Activated T-helper 9 cell treated with anti-CD3 and anti-CD28 coated beads, Interleukin-2, amount 50 U/mL, for 16 hours (primary cell): ENCODE measurements at places on chromosomes 4 and X.

DNA sequence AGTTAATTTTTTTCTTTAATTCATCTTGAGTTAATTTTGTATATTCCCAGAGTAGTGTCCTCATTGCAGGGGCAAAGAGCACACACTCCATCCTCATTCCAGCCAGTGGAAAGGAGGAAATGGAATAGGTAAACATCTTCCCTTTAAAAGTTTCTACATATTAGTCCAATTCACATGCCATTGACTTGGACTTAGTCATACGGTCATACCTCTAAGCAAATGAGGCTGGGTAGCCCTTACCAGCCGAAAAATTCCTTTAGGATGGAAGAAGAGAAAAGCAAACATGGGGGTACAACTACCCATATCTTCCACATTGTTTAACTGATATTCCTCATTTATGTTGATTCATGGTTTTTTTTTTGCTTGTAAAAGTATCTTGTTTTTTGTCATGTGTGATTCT lies 37.4 kb upstream of the NDP start:
- no peak for DNase-seq

- no peak for DNase-seq
These were observed 399.8 kb upstream of the MAD2L1 start for GRCh38 chr4:120466429-120466828.

- DNase-seq, result no peak
These were observed 562.9 kb upstream of the MAGEB2 start for GRCh38 chrX:29652484-29652883.

GRCh38 chr4:8688908-8689445 lies 96.4 kb downstream of the CPZ start:
- DNase-seq, result no peak

- DNase-seq, result no peak
These were observed 3.8 kb upstream of the CENPC start for GRCh38 chr4:67549123-67549522.

GRCh38 chr4:121784975-121785374 lies 16.1 kb upstream of the EXOSC9 start:
- no peak for DNase-seq

- DNase-seq, result no peak
These were observed 291.8 kb downstream of the FBXW7 start for GRCh38 chr4:152243896-152244595.

DNA sequence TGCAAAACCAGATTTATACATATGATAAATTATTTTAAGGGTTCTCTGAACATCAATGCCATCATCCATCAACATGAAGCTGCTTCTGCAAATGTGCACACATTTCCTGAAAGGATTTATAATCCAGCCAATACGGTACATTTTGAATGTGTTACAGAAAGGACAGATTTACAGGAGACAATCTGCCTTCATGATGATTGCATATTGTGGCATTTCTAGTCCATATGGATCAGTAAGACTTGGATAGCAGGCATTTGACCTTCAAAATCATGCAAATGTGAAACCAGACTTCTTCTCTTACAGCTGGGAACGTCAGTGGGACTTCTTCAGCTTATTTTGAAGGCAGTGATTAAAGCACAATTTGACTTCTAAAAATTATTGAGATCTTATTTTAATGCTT lies 217.3 kb upstream of the GK2 start:
- no peak for DNase-seq

DNA sequence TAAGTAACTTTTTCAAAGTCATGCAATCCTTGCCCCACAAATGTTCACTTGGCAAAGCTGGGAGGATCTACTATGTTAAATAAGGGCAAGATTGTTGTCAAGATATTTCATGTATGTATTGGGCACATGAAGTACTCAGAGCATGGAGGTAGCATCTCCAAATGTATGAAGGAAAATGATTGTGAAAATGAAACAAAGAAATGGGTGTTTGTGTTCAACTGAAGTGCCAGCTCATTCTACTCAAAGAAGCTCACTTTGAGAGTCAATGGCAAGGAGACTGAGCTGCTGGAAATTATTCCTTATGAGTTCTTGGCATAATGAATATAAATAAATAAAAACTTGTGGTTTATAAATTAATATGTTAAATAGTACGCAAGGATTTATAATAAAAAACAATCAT lies 124.5 kb upstream of the ARSJ start:
- no peak for DNase-seq

DNA sequence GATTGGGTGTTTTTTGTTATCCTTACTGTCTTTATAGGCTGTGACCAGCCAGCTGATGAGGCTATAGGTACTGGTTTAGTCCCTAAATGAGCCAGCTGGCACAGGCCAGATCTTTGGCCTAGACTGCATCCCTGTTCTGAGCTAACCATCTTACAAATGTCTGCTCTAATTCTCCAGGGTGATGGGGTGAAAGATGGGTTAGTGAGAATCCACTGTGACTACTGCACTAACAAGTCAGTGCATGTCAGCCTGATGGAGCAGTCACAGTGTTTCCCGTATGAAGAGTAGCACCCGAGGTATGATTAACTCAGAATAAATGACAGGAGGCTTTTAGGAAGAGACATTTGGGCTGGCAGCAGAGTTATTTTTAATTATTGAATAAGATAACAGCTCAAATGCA lies 181.0 kb downstream of the DCTD start:
- DNase-seq, result no peak

- no peak for DNase-seq
These were observed 1912.7 kb upstream of the TENM3 start for GRCh38 chr4:180330521-180330920.

DNA sequence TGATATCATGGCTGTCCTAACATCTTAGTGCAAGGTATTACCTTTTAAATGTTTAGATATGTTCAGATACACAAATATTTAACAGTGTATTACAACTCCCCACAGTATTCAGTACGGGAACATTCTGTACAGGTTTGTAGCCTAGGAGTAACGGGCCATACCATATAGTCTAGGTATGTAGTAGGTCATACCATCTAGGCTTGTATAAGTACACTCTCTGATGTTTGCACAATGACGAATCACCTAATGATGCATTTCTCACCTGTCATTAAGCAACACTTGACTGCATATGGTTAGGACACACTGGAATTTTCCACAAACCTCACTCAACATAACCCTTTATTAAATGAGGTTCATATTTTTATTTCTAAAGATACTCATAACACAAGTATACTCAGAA lies 67.7 kb downstream of the THOC2 start:
- DNase-seq, result no peak

DNA sequence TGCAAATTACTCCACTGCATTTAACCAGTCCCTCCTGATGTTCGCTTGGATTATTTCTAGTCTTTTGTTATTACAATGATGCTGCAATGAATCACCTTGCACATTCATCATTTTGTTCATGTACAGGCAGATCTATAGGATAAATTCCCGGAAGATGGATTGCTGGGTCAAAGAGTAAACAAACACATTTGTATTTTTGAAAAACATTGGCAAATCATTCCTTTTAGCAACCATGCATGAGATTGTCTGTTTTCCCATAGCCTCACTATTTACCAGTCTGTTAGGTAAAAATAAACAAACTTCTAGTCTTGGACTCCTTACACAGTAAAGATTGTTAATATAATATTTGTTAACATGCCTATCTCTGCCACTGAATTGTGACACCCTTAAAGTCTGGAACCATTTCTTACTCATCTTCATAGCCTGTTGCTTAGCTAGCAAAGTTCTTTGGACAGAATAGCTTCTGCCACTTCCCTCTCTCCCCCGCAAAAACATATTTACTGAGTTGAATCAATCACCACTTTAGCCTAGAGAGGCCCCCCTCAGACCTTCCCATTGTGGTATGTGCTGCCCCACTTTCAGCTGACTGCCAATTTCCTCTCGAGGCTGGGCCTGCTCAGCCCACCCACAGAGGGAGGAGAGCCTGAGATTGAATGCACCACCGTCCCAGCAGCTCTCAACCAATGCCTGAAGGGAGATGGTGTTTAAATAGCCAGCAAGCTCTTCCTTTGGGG lies 108.4 kb upstream of the ATXN3L start:
- DNase-seq, result no peak

GRCh38 chr4:2378898-2379297 lies 39.5 kb downstream of the ZFYVE28 start:
- DNase-seq, result no peak

DNA sequence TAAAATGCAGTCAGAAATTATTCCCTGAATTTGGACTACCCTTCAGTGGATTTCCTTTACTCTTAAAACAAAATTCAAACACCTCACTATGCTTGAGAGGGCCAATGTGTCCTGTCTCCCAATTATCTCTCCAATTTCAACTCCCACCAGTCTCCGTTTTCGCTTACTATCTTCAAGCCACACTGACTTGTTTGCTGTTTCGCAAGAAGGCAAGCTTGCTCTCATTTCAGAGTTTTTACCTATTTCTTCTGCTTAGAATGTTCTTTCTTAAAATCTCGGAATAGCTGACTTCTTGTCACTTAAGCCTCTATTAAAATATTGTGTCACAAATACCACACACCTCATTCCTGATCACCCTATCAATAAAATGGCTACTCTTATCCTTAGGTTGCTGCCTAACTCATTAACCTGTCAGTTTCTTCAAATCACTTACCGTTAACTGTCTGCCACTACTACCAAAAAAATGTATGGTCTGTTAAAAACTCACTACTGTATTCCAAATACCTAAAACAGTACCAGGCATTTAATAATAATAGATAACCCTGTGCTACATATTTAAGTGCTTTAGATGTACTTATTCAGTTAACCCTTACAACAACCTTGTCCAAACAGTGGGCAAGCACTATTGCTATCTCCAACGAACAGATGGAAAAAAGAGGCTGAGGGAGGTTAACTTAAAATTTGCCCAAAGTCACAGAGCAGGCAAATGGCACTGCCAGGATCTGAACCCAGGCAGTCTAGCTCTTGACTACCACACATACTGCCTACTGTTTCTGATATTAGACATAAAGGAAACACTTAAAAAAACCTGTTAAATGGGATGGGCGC lies 2.9 kb downstream of the UBA6 start:
- no peak for DNase-seq

DNA sequence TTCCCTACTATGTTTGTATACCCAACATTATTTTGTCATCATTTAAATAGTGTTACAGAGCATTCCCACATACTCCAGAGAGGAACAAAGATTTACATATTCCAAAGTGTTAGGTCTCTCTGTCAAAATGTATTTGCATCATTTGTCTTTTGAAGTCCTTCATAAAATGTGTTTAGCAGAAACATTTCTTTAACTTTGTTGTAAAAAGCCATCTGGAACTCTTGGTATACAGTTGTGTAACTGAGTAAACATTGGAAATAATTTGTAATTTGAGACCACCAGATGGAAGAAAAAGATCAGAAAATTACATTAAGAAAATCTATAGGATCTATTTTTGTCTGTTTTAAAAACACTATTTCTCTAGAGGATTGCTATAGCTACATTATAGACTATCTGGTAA lies 56.6 kb upstream of the ALB start:
- no peak for DNase-seq

DNA sequence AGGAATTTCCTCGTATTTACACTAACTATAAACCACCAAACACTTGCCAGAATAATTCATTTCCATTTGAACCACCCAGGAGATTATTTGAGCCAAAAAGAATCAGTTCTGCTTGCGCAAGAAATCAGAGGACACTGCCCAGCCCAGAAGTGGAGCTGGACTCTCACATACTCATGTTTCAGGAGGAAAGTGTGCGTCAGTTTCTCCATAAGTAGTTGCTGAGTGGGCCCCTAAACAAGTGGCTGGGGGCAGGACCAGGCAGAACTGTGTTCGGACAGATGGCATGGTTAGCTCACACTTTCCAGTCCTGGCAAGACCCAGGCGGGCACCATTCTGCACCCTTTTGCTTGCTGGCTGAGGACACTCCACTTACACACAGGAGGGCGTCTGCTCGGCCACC lies 38.8 kb downstream of the BTC start:
- DNase-seq, result no peak

- no peak for DNase-seq
These were observed 11.5 kb downstream of the CTAG1A start for GRCh38 chrX:154596290-154596929.

GRCh38 chr4:161581262-161582230 lies 582.3 kb downstream of the FSTL5 start:
- no peak for DNase-seq

GRCh38 chr4:15149234-15149838 lies 147.1 kb downstream of the CPEB2 start:
- no peak for DNase-seq

DNA sequence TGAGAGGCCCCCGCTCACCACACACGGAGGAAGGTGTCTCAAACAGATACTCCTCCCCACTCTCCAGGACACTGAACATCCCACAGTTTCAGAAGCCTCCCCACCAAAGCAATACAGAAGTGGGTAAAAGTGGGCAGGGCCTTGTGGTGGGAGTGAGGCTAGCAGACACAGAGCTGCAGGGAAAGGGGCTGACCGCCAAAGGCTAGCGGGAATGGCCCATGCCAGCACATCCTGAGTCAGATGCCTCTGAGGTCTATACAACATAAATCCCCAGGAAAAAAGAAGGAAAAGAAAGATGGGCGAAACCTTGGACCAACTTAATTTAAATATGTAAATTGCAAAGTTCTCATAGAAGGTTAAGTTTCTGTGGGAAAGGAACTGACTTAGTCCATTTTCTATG lies 21.9 kb upstream of the ARHGAP10 start:
- no peak for DNase-seq

DNA sequence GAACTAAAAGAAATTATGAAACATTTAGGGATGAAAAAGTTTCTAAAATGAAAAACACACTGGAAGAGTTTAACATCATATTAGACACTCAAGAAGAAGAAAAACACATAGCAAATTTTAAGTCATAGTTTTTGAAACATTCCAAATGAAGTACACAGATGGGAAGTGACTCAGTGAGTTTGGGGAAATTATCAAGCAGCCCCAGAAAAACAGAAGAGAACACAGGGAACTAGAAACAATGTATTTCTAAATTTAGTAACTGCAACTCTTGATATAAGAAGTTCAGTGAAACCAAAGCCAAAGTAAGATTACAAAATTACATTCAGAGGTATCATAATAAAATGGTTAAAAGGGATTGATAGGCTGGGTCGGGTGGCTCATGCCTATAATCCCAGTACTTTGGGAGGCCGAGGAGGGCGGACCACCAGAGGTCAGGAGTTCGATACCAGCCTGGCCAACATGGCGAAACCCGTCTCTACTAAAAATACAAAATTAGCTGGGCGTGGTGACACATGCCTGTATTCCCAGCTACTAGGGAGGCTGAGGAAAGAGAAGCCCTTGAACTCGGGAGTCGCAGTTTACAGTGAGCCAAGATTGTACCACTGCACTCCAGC lies 461.2 kb downstream of the KCTD8 start:
- no peak for DNase-seq
